ENCODE measurements at places on chromosomes 1 and 21.

GRCh38 chr1:101142244-101142643 lies 94.6 kb upstream of the S1PR1 start:
- DNase-seq, result no peak

DNA sequence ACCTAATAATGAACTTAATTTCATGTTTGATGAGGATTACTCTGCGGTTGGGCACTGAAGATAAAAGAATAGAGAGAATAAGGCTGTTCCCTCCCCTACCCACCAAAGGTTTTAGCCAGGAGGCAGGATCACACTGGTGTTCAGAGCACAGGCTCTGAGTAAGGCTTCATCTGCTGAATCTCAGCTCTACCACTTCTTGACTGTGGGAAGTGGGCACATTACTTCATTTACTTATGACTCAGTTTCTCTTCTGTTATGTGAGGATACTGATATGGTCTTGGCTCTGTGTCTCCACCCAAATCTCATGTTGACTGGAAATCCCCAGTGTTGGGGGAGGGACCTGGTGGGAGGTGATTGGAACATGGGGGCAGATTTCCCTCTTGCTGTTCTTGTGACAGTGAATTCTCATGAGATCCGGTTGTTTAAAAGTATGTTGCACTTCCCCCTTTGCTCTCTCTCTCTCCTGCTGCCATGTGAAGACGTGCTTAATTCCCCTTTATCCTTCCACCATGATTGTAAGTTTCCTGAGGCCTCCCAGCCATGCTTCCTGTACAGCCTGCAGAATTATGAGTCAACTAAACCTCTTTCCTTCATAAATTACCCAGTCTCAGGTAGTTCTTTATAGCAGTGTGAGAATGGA lies 79.7 kb downstream of the SMYD2 start:
- no peak for DNase-seq

GRCh38 chr1:180562640-180563025 lies 3.9 kb downstream of the OVAAL start:
- DNase-seq, result no peak

- peak; percentile 51 for DNase-seq
Observed at GRCh38 chr1:231272880-231273279, 31.9 kb downstream of the GNPAT start.

DNA sequence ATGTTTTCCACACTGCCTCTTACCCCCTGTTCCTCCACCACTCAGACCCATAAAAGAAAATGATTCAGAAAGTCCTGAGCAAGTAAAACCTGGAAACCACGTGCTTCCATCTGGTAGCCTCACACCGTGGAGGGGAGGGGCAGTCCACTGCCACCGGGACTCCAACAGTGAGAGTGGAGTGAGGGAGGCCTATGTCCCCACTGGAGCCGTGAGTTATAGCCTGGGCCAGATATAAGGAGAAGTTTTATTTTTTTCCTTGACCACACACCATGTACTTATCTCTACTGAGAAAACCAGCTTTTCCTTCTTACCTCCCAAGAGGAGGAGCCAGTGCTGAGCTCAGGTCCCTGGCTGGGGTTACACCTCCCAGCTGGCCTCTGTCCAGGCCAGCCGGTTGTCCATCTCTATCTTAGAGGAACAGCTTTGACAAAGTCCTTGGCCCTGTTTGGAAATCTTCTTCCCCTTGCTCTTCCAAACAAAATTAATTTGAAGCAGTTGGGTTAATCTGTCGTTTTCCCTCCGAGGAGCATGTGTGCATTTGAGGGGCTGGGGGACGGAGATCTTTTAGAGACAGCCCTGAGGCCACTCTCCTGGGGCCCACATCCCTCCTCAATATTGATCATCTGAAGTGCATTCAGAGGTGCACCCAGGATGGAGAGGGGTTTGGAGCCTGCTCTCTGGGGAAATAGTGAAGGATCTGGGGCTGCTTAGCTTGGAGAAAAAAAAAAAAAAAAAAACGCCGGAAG lies 49.1 kb upstream of the SERBP1 start:
- DNase-seq, result peak; percentile 52

DNA sequence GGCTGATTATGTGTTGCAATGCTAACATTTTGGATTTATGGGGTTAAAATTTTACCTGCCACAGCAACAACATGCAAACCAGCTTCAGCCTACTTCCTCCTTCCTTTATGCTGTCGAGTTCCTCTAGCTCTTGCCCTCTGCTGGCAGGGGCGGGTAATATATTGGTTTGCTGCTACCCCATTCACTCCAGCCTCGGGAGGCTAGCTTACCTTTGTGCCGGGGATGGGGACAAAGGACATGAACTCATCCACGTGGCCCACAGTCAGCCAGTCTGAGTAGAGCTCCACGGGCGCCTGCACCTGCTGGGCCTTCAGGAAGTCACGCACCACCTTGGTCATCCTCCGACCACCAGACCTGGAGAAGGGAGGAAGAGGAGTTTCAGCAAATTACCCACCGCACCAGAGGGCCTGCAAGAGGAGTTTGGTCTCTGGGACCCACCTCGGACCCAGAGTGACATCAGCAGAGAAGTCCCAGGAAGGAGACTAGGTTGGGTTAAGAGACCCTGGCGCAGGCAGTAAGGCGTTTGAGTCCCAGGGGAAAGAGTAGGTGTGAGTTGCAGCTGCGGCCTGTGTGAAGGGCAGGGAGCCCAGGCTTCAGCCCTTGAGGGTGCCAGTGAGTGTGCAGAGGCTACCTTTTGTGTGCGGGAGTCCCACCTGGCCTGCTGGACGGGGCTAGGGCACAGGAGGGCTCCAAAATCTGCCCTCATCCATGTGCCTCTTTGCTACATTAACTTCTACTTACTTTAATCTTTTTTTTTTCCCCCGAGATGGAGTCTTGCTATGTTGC lies 21.8 kb upstream of the SDHB start:
- peak; percentile 69 for DNase-seq

- DNase-seq, result peak; percentile 94
Observed at GRCh38 chr1:72366466-72366865, 84.1 kb upstream of the NEGR1 start.

DNA sequence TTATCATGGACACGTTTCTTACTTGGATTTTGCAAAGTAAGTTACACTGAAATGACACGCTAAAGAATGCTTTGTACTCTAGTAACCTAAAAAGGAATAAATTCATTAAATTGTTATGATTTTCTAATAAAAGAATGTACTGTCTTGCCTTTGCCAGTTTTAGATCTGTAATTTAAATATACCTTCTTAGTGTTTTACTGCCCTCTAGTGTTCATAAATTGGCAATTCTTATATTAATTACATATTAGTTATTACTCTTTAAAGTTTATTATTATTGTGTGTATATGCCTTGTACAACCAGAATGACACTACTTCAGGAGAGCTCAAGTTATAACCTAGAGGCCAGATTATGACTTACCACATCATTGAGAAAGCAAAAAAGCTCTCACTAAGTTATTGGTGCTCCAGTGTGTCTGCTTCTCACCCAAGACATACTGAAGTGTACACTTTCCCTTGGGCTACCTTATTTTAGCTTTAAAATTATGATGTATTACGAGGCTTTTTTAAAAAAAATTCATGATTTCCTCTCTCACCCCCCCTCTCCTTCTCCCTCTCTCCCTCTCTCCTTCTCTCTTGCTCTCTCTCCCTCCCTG lies 169.9 kb downstream of the HS2ST1 start:
- DNase-seq, result peak; percentile 35

DNA sequence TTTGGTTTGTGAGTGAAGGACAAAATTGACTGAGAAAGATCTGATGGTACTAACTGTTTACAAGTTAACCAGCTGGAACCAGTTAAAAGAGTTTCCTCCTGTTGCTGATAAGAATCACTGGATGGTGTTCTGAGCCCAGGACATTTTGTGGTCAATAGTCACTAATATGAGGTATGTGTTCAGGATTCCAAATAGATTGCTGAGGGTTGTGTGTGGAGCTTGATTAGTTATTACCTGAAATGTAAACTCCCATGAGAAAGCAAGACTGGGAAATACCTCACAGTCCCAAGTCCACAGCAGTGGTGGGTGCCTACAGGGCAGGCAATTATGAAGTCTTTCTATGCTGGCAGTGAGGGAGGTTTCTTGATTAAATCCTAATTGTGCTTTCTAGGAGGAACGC lies 164.6 kb downstream of the DNM3 start:
- DNase-seq, result no peak

DNA sequence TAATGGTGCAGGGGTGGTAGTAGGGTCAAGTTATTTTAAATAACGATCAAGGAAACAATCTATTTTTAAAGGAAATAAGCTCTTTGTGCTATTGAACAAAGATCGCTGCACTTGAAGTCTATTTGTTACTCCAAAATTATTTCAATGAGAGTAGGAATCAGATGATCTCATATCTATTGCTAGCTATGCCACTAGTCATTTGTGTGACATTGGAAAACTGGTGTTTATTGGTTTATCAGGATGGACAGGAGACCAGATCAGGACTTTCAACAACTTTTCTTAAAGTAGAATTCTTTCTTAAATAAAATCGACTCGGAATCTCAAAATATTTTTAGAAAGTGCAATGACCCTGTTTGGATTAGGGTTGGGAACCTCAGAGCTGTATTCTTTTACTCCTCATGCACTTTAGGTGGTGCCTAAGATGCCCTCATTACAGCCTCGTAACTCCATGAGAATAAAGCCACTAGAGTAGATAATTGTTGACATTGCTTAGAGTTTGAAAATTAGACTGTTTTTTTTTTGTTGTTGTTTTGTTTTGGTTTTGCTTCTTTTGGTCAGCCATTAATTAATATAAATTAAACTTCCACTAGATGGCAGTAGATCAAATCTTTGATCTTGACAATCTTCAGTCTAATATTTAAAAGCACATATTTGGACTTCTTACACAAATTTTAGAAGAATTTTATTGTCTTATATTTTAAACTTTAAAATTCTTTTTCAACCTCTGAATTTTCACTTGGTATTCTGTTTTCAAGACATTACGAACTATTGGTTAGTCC lies 352.4 kb downstream of the USP25 start:
- peak; percentile 17 for DNase-seq

DNA sequence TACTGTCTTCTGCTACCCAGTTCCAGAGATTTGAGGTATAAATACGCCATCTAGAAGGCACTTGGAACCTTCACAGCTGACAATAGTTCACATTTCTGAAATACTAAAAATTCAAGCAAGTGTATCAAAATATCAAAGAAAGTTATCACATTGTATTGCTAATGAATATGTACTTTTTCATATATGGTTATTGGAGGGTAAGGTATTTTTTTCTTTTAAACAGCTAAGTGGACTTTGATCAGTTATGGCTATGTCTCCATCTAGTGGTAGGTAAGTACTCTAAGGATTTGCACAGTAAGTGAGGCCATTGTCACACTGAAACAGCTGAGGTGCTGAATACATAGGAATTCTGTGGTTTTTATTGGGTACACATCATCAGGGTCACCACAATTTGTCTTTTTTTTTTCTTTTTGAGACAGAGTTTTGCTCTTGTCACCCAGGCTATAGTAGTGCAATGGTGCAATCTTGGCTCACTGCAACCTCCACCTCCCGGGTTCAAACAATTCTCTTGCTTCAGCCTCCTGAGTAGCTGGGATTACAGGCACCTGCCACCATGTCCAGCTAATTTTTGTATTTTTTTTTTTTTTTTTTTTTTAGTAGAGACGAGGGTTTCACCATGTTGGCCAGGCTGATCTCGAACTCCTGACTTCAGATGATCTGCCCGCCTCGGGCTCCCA lies 49.1 kb upstream of the CR2 start:
- peak; percentile 83 for DNase-seq

DNA sequence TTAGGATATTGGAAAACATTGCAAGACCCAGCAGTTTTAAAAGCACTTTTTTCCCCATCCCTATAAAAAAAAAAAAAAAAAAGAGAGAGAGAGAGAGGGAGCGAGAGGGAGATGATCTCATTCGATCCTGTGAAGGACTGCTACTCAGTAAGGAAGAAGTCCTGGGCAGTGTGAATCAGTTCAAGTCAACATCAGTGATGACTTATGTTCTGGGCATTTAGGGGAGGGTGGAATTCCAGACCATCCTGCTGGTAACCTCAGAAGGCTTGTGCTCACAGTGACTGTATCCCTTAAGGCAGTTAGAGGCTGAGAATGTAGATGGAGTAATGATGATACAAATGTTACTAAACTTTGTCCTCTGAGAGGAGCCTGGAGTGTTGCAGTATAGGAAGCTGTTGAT lies 151.4 kb downstream of the TGFB2 start:
- peak; percentile 100 for DNase-seq

- DNase-seq, result no peak
Observed at GRCh38 chr21:22556829-22557228, 1558.6 kb downstream of the NCAM2 start.

DNA sequence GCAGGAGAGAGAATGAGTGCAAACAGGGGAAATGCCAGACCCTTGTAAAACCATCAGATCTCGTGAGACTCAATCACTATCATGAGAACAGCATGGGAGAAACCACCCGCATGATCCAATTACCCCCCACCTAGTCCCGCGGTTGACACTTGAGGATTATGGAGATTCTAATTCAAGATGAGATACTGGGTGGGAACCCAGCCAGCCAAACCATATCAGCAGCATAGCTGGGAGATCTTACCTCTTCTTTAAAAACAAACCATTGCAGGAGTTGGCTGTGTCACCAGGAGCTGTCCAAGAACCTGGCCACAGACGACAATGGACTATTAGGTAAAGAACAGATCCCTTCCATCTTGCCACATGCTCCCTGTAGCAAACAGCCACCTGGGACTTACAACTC lies 422.7 kb downstream of the MATN1 start:
- no peak for DNase-seq

- no peak for DNase-seq
Observed at GRCh38 chr1:18188820-18189517, 81.4 kb downstream of the IGSF21 start.

DNA sequence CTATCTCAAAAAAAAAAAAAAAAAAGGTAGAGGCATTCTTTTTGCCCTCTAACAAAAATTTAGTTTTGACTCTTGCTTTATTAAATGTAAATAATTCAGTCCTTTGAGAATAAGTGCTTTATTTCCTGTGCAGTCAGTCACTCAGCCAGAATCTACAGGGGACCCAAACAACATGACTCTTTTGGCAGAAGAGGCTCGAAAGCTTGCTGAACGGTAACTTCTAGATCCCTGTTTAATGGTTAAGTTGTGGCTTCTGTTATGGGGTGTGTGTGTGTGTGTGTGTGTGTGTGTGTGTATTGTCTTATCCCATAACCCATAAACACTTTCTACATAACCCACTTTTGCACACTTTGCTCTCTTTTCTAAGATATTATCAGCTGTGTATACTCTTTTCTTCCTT lies 54.9 kb upstream of the LAMC2 start:
- no peak for DNase-seq

GRCh38 chr1:29631361-29631760 lies 395.0 kb downstream of the PTPRU start:
- no peak for DNase-seq

DNA sequence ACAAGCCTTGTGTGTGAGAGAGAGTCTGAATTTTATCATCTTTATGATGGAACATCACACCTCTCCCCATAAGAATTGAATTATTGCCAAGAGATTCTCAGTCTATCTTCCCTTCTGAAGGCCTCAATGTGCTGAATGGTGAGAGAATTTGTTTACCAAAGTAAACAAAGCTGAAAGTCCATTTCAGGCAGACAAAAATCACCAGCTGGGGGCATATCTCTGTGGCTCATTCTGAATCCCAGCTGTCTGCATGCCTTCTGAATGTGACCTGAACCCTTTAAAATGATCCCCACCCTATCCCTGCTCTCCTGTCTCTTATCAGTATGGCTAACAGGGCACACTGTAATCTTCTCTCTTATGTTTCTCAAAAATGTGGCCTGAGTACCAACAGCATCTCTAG lies 99.1 kb upstream of the CAMK1G start:
- DNase-seq, result no peak

- no peak for DNase-seq
Observed at GRCh38 chr1:8217011-8217711, 100.8 kb upstream of the SLC45A1 start.
